ENCODE measurements at places on chromosomes 6 and 20.

DNA sequence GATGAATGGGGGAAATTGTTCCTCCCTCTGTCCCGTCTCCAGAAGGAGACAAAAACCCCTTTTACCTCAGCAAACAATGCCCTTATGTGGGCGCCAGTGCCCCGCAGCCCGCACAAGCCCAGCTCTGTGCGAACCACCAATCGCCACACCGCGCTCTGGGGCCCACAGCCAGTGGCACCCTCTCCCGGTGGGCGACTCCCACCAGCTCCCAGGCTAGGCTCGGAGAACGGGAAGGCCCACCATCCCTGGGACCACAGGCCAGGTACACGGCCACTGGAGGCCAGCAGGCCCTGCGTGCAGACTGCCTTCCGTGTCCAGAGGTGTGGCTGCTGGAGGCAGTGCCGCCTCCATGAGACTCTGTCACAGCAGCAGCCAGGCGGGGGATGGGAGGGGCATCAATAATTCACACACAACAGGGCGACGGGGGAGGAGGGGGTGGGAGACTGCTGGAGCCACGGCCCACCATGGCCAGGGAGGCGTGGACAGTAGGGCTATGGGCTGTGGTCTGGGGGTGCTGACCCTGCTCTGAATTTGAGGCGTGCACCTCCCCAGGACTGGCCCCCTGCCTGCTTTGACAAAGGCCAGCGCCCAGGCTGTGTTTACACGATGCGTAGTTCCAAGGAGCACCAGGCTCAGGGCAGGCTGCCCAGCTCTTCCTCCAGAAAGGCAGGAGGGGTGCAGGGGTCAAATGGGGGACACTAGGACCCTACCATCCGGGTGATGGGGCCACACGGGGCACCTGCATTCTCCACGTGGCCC lies 105.7 kb downstream of the ASXL1 start:
- DNase-seq: no peak

- DNase-seq: no peak
Measured at GRCh38 chr6:157148391-157149323, 174.7 kb downstream of the TMEM242 start.

DNA sequence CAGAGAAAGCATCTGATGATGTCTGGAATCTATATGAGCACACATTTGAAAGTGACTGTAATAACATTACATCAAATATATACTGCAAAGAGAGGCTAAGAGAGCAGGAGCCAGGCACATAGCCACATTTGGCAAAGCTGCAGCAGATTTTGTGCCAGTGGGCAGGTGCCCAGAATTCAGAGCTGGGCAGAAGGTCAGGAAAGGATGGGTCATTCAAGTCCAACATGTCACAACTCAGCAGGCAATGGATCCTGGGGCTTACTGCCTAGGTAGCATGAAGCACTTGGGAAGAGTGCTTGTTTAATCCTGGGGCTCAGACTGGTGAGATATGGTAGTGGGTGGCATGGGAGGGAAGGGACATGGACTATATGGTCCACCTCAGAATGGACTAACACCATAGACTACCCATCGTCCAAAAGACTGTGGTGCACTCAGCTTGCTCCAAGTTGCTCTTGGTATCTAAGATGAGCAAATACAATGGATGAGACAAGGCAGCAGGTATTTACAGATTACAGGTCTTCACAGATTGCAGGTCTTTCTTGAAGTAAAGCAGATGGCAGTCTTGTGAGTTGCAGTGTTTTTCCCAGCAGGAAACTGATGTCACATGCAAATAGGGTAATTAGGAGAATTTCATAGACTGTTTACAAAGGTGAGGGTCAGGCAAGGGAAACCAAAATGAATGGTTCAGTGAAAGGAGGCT lies 31.2 kb upstream of the SHLD1 start:
- DNase-seq: no peak

GRCh38 chr6:11258260-11259237 lies 26.1 kb upstream of the NEDD9 start:
- no peak for DNase-seq

DNA sequence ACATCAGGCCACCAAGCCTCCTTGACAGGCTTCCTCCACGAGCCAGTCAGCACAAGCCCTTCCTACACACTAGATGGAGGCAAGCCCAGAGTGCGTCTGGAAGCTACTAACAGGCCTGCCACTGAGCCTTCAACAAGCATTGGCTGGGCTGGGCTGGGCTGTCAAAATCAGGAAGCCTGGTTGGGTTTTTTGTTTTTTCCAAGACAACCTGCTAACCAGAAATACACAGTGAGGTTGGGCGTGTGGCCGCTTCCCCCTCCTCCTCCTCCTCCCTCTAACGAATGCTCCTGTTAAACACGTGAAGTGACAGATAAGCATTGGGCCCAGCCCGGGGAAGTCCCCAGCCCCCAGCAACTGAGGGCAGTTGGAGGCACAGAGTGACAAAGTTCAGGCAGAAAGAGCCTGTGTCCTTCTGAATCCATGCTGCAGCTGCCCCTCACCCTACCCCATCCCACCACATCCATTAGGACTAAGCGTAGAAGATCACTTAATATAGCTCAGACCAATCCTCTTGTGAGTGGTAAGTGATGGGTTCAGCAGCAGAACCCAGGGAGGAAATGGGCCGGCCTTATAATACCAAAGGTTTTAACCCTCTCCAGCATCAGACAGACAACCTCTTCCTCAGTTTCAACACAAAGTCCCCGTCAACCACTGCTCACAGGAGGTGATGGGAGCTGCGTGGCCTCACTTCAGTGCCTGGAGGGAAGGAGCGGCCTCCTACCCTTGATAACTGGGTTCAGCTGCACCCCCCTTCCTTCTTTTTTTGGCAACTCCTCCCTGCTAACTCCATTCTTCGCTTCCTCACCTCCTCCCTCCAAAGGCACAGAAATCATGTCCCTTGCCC lies 1.1 kb downstream of the NFATC2 start:
- peak; percentile 48 for DNase-seq

DNA sequence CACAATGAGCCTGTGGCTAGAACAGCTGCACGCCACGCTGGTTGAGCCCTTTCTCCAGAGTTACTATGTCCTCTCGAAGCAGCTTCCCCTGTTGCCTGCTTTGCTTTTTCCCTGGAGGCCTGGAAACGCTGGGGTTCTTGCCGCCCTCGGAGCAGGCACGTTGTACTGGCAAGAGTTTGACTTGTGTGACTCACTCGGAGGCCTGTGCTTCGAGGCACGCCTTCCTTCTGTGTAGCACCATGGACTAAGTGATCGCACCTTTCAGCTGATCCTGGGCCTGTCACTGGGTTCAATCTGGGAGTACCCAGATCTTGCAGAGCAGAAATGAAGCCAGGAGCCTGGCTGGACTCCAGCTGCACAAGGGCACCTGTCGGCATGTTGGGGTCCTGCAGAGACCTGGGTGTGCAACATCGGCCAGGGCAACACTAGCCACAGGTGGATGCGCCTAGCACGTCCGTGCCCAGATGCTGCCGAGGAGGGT lies 5.2 kb downstream of the INSM1 start:
- no peak for DNase-seq

- no peak for DNase-seq
Measured at GRCh38 chr6:158474961-158475343, 84.9 kb upstream of the TMEM181 start.

DNA sequence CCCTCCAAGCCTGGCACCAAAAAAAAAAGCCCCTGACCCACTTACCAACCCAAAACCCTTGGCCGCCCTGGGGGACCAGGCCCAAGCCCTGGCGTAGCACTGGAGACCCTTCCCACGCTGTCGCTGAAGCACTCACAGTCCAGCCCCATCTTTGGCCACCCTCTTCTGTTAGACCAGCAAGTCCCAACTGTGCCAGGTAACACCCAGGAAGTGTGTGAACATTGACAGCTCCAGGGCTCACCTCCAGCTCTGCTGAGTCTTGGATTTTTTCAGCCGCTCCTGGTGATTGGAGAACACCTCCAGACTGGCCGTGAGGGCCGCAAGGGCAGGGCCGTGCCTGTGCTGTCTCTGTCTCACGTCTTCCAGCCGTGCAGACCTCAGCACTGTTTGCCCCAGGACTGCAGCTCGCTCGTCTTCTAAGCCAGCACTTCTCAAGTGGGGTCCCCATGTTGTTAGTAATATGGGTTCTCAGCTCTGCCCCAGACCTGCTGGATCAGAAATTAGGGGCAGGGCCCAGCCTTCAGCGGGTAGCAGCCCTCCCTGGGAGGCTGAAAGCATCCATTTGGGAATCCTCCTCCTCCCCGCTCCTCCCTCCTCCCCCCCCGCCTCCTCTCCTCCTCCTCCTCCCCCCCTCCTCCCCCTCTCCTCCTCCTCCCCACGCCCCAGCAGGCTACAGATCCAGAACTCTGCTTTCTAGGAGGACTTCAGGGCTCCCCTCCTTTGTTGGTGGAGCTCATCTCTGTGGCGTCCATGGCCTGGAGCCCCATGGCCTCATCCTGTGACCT lies 18.1 kb downstream of the NPEPL1 start:
- no peak for DNase-seq

- DNase-seq: no peak
Measured at GRCh38 chr20:33434434-33434833, 9.1 kb downstream of the SNTA1 start.

DNA sequence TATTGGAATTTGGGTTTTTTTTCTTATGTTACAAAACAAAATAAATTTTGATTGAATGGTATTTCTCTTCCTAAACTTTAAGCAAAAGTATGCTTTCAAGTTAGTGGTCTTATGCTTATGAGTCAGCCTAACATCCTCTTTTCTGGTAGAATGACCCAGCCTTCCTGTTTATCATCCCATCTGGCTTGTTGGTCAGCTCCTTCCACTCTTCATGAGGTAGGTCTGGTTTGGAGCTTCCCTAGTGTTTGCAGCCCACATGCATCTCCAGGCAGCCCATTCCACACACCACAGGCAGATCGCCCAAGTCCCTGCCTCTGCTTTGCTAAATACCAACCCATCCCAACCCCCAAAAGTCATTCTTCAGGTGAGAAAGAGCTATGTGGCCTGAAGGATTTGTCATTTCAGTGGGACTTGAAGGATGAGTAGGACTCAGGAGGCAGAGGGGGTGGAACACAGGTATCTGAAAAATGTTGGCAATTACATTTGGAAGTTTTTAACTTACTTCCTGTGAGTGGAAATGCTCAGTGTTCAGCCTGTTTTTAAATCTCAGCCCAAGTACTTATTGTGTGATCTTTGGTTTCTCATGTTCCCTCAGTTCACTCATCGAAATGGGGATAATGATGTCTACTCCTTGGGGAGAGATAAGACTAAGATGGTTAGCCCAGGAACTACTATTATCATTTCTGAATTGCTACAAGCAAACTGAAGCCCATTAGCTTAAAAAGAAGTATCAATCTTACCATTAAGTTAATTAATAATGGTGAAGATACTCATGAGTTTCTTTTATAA lies 294.0 kb downstream of the ADGB start:
- no peak for DNase-seq

- no peak for DNase-seq
Measured at GRCh38 chr20:15220009-15220656, 882.7 kb upstream of the FLRT3 start.

- DNase-seq: no peak
Measured at GRCh38 chr6:143675946-143676345, 1.8 kb upstream of the PHACTR2 start.

DNA sequence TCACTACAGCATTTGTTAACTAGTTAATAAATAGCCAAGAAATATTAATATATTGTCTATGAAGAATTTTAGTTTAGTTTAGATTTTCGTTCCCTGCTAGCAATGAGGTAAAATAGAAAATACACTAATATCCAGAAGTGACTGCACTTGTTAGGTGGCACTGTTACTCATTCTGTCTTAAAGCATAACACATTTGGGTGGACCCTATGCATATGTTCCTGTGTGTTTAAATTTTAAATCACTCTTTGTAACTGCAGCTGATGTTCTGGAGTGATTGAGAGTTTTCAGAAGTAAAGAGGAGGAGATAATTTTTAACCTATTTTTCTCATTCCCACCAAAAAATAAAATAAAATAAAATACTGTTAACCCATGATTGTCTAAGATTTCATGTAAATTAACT lies 73.9 kb upstream of the SOX4 start:
- DNase-seq: no peak

GRCh38 chr20:48463916-48464315 lies 363.9 kb downstream of the PREX1 start:
- DNase-seq: no peak

DNA sequence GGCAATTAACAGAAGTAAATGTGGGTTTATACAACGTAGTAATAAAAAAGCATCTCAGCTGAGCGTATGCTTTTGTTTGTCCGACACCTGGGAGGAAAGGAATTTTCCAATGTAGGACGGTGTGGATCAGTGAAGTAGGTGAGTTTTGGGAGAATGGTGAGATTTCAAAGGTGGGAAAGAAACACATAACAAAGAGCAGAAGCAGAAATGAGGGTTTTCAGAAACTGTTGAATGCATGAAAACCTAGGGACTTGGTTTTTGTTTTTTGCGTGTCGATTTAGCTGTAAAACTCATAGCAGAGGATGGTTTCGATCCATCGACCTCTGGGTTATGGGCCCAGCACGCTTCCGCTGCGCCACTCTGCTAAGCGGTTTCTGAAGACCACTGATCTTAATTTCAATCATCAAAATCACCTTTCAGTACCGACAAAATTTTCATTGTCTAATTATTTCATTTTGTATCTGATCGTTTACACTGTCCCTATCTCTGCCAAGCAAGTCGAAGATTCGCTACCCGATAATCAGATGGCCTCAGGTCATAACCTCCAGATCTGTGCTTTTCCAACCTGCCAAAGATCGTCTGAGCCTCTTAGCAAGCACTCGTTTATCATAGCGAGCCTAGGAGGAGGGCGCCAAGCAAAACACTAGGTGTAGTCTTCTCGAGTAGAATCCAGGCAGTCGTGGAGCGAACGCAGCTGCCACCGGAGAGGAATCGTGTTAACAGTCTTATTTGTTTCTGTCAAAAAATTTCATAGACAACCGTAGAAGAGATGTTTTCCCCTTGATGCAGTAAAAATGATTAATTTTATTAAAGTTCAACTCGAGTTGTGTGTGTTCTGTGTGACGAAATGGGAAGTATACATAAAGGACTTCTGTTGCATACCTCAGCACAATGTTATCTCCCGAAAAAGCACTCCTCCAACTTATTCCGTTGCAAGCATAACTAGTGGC lies 20.9 kb upstream of the POM121L2 start:
- no peak for DNase-seq

- no peak for DNase-seq
Measured at GRCh38 chr6:106101466-106101865, 15.3 kb downstream of the PRDM1 start.

GRCh38 chr6:158596861-158597260 lies 37.0 kb downstream of the TMEM181 start:
- no peak for DNase-seq

- DNase-seq: no peak
Measured at GRCh38 chr20:38196592-38196991, 31.5 kb upstream of the TGM2 start.

- DNase-seq: no peak
Measured at GRCh38 chr6:658244-658643, 1.3 kb upstream of the HUS1B start.

GRCh38 chr6:103872678-103873077 lies 987.0 kb downstream of the HACE1 start:
- no peak for DNase-seq

- peak; percentile 61 for DNase-seq
Measured at GRCh38 chr6:74891349-74891831, 314.5 kb downstream of the COL12A1 start.

All from right renal cortex interstitium (tissue), 3 donors.